ENCODE measurements at places on chromosomes 6 and 20.
A peak's percentile ranks its signal among the peaks of the same experiment; 100 is the strongest.

DNA sequence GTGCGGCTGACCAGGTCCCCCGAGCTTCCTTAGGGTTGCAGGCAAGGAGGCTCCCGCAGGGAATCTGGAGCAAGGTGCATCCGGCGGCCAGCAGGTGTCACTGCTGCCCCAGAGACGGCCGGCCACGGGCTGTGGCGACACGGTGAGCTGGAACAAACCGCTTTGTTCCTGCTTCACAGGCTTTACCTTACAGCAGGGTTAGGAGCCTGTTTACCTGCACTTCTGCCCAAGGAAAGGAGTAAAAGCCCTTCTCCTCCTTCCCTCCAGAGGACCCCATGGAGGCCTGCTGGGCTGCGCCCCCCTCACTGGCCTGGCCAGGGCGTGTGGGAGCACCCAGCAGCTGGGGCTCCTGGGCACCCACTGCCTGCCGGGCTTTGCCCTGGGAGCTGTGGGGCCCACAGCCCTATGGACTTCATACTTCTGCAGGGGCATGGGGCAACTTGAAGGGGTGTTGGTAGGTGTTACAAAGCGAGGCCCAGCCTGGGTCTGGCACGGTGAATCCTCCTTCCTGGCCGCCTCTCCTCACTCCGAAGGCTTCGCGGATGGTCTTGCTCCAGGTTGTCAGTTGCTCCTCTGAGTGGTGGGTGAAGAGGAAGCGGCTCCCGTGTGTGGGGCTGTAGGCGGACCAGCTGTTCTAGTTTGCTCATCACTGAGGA lies 88.4 kb downstream of the CDC5L start:
- peak; percentile 53 for DNase-seq

GRCh38 chr6:1724124-1724523 lies 114.4 kb downstream of the FOXC1 start:
- DNase-seq, result no peak

GRCh38 chr6:105902401-105903031 lies 183.6 kb upstream of the PRDM1 start:
- no peak for DNase-seq

DNA sequence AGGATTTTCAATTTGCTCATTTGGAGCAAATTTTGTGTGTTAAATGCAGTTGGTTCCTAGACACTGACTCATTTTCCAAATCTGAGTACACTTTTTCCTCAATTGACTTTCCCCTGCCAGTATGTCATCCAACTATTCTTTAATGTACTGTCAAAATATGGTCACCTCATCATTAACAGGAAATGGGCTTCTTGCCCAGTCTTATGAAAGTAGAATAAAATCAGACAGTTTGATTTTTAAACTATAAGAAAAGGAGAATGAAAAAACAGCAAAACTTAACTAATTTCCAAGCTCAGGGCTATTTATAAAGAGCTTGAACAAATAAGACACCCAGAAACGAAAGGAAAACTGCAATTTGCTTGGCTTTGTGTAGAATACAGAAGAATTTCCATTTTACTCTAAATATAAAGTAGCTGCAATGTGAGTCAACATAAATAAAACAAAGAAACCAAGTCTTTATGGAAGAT lies 43.7 kb upstream of the RAB23 start:
- DNase-seq, result no peak

DNA sequence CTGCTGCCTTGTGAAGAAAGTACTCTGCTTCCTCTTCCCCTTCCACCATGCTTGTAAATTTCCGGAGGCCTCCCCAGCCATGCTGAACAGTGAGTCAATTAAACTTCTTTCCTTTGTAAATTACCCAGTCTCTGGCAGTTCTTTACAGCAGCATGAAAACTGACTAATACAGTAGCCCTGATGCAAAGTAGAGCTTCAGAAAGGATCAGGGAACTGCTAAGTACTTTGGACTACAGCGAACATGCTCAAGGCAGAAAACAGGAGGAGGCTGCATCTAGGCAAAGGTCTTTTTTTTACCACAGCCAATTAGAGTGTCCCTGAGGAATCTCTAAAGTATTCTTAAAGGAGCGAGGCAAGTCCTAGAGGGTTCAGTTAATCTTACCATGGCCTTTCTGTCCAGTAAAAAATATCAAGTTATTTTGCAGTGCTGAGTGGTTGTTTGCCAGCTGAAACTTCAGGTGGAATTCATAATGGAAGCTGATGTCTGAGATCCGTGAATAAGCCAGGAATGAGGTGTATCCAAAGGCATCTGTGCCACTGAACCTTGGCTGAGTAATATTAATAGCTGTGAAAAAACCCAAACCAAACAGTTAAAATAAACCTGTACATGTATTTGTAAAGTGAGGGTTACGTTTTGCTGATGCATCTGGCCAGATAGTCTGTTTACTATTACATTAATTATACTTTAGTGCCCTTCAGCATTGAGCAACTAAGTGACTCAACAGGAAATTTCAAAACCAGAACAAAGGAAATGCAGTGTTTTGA lies 170.4 kb downstream of the PHF3 start:
- no peak for DNase-seq

DNA sequence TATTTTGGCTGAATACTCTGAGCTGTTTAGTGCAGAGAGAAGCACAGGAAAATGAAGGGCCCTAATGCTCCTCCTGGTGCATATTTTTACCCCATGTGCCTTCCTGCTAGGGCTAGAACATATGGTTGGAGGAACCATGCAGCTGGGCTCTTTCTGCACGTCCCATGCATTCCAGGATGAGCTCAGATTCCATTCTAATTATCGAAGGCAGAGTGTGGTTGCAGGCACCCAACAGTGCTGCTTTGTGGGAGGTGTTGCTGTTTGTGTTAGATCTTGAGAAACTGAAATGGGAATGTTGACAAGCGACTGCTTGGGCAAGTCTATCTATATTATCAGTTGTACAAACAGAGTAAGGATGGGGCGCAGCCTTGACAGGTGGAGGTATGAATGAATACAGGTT lies 419.5 kb downstream of the DHX35 start:
- DNase-seq, result no peak

- DNase-seq, result no peak
Observed at GRCh38 chr6:89438248-89438647, 5.3 kb downstream of the ANKRD6 start.

DNA sequence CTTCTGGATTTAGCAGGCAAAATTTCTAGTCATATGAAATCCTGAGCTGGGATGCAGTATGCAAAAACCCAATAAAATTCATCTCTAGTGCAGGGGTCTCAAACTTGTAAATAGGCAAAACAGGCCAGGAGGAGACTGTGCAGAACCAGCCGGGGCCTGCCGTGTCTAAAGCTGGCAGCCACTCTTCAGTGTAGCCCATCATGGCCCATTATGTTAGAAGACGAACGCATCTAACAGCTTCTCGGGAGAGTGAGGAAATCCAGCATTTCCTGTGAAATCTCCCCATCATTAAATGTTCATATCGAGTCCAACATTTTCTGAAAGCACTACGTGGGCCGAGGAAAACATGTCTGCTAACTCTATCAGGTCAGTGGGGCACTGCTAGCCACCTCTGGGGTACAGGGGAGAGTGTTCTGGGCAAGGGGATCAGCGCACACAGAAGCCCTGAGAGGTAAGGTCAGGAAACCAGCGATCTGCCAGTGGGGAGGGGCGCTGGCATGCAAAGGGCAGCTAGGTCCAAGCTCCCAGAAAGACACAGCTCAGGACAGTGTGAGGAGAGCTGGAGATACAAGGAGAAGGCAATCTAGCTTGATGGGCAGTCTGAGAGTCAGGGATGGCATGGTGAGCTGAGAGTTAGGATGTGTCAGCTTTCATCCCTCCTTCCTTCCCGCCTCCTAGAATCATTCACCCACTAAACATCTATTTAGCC lies 144.2 kb downstream of the PREX1 start:
- no peak for DNase-seq

DNA sequence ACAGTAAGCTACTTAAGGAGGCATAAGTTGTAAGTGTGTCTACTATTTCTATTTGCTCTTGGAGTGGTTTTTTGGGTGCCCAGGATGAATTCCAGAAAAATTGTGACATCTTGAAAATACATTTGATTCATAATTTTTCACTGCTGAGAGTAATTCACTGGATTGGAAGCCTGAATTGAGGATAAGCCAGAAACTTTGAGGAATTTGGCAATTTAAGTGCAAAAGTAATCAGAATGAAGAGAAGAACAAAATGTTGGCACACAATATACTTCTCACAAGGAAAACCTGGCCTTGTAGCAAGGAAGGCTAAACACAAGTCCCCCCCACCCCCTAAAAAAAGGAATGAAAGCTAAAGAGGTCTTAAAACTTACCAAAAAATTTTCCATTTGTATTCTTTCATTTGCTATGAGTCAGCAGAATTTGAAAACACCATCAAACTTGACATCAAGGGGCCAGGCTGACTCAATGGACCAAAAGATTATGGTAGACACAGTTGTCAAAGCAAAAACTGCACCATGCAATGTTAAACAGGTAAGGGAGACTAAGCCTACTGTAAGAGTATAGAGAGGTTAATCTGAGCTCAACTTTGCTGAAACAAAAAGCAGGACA lies 840.0 kb downstream of the FRK start:
- no peak for DNase-seq

DNA sequence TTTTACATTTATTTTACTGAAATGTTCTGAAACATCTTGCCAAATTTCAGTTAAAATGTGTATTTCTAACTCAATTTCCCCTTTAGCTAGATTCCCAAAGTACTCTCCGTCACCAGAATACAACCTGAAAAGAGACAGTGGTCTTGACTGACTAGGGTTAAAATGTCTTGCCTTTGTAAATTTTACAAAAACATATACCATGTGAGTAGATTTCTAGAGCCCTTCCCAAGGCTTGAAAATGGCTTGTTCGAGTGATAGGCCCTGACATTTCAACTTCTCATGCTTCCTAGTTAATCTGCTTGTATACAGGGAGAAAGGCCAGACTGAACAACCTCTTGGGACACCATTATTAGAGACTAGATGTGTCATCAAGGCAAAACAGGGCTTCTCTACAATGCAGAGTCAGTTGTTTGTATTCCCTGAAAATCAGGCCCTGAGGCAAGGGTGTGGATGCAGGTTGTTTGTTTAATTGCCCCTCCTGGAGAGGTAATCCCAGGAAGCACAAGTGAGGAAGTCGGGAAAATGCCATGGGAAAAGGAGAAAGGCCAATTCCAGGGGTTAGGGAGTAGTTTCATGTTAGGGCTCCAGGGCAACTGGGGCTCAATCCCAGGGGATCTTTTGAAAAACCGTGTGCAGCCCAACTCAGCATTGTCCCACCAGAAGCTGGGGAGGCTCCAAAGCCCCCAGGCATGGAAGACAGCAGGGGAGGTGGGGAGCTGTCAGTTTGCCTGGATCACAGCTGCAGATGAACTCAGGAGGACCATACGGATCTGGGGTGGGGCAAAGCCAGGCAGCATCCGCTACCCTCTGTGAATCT lies 11.6 kb upstream of the TFB1M start:
- DNase-seq, result no peak

GRCh38 chr6:24621626-24622289 lies 24.2 kb downstream of the KIAA0319 start:
- no peak for DNase-seq

DNA sequence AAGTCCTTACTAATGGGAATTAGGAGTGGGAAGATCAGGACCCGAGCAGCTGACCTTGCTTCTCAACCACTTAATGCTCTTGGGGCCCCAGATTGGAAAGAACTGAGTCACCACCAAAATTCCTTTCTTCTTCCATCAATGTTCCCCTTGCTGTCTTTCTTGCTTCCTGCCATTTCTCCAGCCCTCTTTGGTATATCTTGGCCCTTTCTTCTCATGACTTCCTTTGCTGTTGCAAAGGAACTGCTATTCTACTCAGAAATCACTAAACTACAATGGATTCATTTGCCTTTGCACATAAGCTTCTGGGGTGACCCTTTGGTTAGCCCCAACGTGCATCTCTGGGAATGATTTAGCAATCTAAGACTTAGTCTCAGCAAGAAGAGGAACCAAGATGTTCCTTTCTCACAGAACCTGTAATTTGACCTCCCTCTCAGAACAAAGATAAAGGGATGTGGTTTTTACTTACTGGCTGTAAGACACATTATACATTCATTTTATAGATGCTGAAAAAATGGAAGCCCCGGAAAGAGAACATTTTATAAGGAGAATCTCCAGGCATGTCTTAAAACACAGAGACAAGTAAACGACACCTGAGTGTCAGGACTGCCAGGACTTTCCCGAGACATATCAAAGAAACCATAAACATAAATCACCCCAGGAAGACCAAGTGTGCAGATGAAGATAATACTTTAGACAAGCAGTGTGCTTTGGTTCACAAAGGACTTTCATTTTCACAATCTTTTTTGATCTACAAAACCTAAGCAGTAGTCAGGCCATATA lies 99.0 kb upstream of the TNFAIP3 start:
- peak; percentile 14 for DNase-seq

DNA sequence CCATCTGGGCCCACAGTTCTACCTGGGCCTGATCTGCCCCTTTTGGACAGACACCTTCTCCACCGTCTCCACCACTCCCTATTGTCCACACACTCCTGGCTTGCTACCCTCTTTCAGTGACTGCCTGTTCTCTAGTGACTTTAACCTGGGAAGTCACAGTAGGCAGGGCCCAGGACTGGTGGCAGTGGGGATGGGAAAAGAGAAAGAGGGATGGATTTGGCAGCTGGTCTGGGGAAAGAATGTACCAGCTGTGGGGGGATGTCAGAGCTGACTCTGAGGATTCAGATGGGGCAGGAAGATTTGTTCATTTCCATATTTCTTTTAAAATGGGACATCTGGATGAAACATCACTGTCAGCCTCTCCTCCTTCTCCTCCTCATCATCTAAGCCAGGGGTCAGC lies 85.5 kb downstream of the SULF2 start:
- no peak for DNase-seq

- no peak for DNase-seq
Observed at GRCh38 chr6:66897576-66897975, 1190.5 kb upstream of the EYS start.

- DNase-seq, result no peak
Observed at GRCh38 chr6:41678511-41679084, 40.3 kb downstream of the MDFI start.

DNA sequence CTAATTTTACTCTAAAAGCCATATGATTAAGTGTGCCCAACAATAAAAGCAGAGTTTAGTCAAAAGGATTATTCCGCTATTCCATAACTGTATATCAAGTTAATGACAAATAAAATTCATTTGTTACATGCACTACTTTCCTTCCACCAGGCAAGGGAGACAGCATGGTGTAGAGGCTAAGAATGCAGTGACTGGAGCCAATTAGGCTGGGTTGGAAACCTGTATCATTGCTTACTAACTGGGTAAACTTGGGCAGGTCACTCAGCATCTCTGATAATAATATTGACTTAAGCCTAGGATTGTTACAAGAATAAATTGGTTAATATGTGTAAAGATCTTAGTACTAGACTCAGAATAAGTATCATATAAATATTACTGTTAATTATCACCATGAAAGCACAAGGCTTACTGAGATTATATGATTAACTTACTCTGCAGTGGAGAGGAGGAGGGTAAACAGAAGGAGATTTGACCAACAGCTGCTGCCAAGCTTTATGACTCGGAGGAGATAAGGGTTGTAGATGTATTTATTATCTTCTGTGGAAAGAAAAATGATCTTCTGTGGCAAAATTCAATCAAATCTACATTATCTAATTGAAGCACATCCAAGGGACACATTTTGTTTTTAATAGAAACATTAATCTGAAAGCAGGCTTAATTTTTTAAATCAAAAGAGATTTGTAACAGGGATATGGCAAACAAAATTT lies 1459.9 kb downstream of the GRIK2 start:
- DNase-seq, result no peak

- no peak for DNase-seq
Observed at GRCh38 chr6:145080651-145081050, 654.7 kb downstream of the EPM2A start.
